Inflammatory macrophage (primary cell): ENCODE measurements at places on chromosomes 1 and 21.

- DNase-seq = peak; percentile 45
Measured at GRCh38 chr1:24972221-24972914, 42.3 kb upstream of the RUNX3 start.

DNA sequence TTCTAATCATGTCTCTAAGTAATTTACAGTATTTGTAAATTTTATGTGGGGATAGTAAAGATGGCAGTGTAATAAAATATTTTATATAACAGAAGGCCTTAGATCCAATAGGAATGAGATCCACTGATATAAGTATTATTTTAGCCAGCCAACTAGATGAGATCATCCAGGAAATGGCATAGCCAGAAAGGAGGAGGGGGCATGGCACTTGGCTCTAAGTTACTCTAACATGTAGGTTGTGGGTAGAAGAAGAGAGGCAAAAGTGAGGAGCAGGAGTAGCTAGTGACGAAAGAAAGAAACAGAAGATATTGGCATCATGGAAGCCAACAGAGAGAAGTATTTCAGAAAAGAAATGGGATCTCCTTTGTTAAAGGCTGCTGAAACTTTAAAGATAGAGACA is 426.1 kb downstream of the PTPRC start:
- DNase-seq = no peak

- no peak for DNase-seq
Measured at GRCh38 chr1:93581917-93582850, 99.5 kb downstream of the BCAR3 start.

GRCh38 chr21:42733037-42733627 is 79.7 kb downstream of the PDE9A start:
- DNase-seq = no peak

- DNase-seq = peak; percentile 57
Measured at GRCh38 chr1:23799570-23800399, 769 bp downstream of the GALE start.

- no peak for DNase-seq
Measured at GRCh38 chr1:41580021-41580420, 95.5 kb upstream of the EDN2 start.

DNA sequence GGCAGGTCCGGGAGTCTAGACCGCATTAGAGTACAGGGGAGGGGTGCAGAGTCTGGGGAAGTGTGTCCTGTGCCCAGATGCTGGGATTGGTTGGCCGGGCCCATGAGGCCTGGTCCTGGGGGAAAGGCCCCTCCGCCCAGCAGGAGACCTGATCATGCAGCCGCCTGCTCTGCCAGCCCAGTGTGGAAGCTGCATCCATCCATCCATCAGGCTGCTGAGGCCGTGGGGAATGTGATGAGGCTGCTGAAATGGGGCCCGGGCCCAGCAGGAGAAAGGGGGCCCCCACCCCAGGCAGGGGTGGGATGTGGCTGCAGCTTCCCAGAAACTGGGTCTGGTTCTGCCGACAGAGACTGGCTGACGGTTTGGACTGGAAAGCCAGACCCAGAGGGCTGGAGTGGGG is 37.2 kb downstream of the EPHA2 start:
- DNase-seq = no peak
